ENCODE measurements at places on chromosomes 4 and X.
A peak's percentile ranks its signal among the peaks of the same experiment; 100 is the strongest.

- DNase-seq, result no peak
Observed at GRCh38 chr4:53183754-53184153, 182.1 kb downstream of the SCFD2 start.

GRCh38 chrX:24676403-24677024 lies 17.2 kb upstream of the POLA1 start:
- DNase-seq, result peak; percentile 31

DNA sequence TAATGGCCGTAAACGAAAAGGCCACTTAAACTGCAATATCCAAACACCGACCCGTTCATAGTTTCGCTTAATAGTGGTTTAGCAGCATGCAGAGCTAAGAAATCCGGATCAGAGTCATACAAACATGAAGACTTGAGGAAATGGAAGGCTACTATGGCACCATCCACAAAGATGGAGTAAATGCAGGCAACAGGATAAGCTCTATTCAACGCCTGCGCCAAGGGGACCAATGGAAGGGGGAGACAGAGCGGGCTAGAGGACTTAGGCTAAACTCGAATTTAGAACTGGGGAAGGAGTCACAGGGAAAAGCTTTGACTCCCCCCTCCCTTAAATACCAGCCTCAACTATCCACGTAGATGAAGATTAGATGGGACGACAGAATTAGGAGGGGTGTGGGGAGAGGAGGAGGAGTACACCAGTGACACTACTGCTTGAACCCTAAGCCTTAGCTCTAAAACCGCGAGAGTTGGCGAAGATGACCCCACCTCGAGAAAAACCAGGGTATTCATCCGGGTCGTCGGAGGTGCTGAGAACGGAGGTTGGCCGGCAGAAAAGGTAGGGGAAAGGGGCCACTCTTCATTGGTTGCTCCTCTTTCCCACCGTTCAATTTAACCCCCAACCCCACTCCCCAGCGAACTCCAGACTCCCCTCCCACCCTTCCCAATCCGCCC lies 3.5 kb downstream of the HUWE1 start:
- DNase-seq, result peak; percentile 16

DNA sequence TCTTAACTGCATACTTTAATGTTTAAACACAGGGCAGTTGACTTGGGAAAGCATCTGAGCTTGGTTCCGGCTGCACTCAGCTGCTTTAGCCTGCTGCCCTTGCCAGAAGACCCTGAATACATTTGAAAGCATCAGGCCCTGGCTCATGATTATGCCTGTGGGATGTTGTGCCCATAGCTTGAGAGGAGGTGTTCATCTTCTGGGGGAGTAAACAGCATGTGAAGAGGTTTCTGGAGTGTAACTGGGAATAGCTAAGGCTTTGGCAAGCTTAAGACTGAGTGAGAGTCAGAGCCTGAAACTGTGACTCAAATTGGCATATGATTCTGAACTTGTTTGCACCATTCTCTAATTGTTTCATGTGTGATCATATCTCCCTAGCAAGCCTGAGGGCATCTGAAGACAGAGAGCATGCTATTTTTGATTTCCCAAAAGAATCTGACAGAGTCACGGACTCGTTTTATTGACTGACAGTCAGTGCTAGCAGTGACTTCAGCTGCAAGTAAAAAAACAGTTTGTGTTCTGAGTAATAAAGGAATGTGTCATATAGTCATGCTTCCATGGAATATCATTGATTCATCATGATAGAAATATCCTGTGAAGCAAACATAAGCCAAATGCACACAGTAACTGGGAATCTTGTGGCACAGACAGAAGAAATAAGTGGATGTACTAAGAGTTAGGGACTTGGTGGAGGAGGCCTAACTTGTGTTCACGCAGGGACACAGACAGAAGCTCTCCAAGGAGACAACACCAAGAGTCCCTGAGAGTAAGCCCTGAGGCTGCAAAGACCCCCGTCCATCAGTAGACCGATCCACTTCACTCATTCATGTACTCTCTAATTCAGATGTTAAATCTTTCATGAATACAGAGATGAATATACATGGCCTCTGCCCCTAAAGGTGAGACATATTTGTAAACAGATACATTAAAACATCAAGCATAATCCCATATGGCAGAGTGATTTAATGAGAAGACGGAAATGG lies 100.7 kb downstream of the SYNPO2 start:
- no peak for DNase-seq

DNA sequence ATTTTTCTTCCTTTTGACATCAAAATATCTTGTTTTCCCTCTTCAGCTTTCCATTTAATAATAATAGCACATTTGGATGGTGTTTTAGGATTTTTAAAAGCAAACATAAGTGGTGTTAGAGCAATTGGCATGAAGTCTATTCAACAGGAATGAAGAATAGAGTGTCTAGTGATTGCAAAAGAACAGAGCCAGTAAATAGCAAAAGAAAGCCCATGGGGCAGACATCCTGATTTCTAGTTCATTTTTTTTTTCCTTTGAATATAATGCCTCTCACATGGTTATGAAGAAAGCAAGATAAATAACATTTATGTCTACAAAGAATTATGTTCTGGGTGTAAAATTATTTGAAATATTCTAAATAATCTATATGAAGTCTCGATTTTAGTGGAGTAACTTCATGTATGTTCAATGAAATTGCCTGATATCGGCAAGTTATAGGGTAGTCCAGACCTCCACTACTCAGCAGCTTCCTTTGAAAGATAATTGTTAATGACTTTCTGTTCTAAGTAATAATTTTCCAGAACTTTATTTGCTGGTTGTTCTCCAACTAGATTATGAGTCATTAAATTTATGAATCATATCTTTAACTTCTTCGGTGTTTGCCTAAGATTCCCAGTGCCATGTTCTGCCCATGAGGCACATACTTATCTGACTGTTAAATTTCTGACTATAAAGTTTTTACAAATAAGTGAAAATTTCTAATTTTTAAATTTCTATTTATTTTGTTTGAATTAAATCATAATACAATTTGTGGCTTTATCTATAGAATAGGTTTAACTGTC lies 587.9 kb downstream of the TLL1 start:
- no peak for DNase-seq

GRCh38 chr4:69907151-69907550 lies 23.7 kb upstream of the CSN1S1 start:
- no peak for DNase-seq

DNA sequence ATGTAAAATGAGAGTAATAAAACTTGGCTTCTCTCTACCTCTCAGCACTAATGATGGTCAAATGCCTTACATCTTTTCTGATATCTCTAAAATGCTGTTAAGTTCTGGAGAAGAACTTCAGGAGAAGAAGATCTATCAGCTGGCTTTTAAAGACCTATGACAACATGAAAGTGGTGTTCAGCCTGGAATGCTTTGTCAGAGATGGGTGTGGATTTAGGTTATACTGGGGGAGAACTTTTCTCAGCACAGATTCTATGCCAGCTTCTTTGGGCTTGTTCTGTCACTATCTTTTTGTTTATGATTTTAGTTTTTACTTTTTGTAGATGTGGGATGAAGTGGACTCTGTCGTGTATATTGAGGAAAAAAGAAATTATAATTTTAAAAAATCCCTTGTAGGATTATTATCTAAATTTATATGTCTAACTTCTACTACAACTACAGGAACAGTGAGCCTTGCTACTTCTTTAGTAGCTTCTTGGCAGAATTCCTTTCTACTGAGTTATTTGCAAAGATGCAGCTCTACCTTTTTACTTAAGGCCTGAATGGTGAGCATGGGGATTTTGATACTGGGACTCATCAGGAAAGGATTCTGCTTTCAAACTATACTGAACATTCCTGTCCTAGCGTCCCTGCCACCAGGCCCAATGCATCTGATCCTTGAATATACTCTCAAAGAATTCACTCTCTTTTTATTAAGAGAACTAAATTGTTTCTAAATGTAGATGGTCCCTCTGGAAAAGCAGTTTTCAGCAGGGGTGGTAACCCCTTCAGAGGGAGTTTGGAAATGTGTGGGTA lies 19.6 kb downstream of the CYP2U1 start:
- DNase-seq, result no peak

Data from GM10248 (cell line).